8988T (cell line): ENCODE measurements at places on chromosomes 5 and 9.

DNA sequence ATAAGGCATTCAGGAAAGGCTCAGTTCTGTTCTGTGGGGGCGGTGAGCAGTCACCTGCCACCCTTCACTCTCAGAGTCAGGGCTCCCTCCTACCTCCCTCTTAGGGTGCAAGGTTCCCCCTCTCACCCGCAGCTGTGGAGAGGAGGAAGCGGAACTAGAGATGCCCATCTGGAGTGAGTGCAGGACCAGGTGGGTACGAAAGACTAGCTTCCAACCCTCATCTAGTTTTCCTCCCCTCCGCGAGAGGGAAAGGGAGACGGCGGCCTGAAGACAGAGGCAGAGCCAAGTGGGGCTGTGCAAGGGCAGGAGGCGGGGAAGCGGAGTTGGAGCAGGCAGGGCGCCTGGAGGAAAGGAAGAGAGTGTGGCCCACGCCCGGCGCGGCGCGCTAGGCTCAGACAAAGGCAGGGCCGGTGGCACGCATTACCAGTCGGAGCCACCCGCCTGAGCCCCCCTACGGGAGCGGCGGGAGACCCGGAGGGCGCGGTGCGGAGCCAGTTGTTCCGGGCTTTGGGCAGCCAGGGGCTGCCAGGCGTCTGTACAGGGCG is 7.3 kb downstream of the PRR7 start:
- DNase-seq = no peak

DNA sequence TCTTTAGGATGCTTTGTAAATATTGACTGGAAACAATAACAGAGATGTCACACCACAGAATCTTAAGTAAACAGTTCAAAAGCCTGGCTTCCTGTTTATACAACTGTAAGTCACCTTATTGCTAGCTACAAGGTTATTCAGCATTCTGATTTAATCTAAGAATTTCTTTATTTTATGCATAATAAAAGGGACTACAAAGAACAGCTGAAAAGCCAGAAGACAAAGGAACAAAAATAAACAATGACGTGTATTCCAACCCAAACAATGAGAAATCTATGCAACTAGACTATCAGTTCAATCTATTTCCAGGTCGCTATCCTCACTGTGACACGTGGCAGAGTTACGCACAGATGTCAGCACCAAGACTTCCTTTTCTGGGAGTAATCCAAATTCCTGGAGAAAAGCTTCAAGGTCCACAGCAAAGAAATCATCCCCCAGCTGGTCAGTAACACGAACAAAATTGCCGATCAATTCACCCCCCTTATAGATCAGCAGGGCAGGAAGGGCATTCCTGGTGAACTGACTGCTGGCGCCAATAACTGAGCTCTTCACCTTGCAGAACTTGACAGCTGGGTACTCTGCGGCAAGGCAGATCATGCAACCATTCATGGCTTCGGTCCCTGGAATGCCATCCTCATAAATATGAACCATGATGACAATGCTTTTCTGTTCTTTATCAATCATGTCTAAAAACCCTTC is 8.4 kb downstream of the PDCL start:
- no peak for DNase-seq

- DNase-seq = no peak
Observed at GRCh38 chr5:9405196-9405754, 140.6 kb downstream of the SEMA5A start.

- no peak for DNase-seq
Observed at GRCh38 chr5:101966476-101966875, 329.6 kb downstream of the SLCO4C1 start.

DNA sequence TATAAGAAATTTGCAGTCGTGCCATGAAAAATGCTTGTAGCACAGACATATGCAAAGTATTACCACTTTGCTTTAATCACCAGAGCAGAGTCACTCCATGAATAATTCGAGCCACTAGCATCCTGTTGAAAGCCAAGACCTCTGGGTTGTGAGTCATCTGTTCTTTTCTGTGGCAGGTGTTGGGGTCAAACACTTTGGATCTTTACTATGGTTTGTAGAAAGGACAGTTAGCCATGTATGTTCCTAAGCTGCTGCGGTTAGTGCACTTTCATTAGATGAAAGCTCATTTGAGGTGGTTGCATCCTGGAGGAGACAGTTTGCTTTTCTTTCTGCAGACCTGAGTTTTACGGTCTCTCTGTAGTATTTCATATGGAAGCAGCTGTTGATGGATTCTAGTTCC is 223.7 kb downstream of the DMRT2 start:
- no peak for DNase-seq

DNA sequence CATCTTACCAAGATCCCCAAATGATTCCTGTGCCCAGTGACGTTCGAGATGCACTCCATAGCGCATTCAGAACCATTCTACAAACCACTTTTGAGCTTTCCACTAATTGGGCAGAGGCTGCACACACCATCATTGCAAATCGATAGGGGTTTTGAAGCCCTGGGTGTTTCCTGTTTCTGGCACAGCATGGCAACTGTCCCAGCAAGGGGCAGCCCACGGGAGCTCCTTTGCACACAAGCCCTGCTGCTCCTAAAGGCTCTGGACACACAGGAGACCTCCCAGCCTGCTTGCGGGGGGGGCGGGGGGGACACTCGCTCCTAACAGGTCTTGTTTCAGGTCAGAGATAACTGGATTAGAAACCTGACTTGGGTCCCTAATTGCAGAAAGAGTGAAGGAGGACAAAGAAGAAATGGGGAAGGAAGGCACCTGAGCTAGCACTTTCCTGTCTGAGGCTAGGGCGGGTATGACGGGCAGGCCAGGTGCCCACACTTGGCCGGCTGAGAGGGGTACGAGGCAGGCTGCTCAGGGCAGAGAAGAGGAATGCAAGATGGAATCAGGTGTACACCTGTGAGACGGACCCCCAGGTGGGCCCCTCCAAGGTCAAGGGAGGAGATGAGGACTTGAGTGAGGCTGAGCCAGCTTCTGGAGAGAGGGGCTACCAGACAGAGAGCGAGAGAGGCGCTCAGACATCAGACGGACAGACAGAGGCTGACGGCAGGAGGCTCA is 820 bp downstream of the FBP1 start:
- no peak for DNase-seq

GRCh38 chr5:171945066-171945465 is 61.4 kb downstream of the FBXW11 start:
- DNase-seq = no peak

DNA sequence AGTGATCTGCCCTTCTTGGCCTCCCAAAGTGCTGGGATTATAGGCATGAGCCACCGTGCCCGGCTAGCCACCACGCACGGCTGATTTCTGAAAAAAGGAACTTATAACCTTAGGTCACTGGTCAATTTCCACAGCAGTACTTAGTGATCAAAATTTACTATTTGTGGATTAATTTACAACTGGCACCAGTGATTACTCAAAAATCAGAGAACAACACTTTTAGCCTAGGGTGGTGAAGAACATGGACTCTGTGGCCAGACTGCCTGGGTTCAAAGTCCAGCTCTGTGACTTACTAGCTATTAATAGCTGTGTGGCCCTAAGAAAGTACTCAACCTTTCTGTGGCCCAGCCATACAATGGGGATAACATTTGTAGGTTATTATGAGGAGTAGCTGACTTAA is 50.8 kb upstream of the GLRX start:
- no peak for DNase-seq

DNA sequence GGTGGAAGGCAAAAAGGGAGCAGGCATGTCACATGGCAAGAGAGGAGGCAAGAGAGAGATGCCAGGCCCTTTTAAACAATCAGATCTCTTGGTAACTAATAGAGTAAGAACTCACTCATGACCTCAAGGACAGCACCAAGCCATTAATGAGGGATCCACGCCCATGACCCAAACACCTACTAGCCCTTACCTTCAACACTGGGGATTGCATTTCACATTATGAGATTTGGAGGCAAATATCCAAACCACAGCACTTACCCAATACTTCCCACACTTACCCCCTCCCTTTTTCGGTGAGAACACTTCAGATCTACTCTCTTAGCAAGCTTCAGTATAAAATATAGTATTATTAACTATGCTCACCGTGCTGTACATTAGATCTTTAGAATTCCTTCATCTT is 41.9 kb downstream of the ZNF354A start:
- DNase-seq = no peak

DNA sequence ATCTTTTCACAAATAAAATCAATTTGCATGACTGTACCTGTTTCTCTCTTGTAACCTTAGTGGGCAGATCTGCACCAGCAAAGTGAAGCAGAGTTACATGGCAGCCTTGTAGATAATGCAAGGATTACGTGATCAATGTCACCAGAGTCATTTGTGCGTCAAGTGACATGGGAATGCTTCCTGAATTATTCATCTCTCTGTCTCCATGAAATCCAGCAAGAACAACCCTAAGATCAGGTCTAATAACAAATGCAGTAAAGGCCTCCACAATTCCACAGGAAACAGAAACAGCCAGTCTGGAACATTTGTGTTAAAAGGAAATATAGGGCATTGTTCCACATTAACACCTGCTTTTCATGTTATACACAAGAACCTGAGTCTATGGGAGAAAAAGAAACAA is 7.8 kb downstream of the GZMA start:
- DNase-seq = no peak

DNA sequence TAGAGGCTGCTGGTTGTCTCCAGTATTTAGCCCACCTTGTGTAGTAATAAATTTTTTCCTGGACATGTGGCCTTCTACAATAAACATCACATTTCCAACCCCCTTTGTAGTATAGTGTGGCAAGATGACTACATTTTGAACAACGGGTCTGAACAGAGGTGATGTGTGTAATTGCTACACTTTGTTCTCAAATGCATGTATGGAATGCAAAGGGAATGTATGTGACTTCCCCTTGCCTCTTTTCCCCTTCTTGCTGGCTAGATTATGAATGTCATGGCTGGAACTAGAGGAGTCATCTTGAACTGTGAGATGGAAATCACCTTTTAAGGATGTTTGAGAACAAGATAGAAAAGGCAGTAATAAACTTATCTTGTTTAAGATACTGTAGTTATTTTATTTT is 54.5 kb downstream of the PRR16 start:
- DNase-seq = no peak

DNA sequence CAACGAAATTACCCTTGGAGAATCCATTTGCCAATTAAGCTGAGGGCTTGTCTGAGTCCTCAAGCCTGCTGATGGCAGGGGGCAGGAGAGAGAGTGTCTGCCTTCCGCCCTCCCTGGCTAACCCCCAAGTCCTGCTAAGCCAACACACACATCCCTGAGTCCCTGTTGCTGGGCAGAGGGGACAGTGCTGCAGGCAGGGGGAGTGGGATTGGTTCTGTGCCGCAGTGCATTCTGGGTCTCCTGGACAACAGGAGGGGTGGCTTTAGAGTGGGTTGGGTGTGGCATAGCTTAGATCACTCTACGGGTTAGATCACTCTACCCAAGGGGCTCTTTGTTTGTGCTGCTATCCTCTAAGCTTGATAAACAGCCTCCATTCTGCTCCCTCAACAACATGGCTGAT is 427.7 kb downstream of the CDK5RAP2 start:
- no peak for DNase-seq

DNA sequence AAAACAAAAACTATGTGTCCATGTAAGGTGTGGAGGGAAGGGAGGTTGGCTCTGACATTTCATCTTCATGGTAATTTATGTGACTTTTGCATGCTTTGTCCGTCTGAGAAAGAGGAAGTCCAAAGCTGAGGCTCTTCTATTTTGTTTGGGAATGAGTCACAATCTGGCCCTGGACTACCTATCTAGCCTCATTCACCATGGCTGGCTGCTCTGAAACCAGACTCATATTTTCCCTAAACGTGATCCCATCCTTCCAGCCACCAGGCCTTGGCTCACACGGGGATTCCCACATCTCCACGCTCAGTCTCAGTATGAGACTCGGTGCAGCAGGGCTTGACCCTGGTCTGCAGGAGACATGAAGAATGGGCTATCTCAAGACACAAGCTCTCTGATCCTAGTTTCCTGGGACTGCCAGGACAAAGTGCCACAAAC is 672.8 kb downstream of the ACTL7B start:
- DNase-seq = no peak

DNA sequence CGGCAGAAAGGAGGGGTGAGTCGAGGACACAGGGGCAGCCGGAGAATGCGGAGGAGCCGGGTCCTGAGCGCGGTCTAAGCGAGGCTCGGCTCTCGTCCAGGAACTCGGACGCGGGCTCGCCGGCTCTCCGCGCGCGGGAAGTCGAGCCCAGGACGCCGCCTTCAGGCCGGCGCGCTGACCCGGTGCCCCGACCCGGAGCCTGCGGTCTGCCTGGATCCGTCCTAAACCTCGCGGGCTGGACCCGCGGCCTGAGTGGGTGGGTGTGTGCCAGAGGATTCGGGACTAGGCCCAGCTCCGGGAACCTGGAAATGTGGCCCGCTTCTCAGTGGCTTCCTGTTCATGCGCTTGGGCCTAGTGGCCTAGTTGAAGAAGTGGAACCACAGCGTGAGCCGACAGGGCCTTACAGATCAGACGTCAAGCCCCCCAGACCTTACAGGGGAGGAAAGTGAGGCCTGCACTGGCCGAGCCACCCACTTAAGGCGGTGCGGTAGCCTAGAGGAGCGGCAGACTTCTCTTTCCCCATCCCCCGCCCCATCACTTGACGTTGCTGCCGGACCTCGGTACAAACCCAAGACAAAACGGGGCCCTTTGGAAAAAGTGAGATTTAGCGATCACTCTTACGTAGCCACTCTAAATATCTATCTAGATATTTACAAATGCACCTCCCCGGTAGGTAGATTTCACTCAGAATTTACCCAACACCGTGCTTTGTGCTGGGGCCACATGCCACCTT is 1.2 kb downstream of the CDKN2B-AS1 start:
- no peak for DNase-seq

GRCh38 chr5:135376961-135377624 is 21.9 kb downstream of the MACROH2A1 start:
- DNase-seq = no peak

GRCh38 chr5:158079097-158079496 is 220.2 kb upstream of the CLINT1 start:
- DNase-seq = no peak

- DNase-seq = no peak
Observed at GRCh38 chr5:71740015-71740753, 21.1 kb downstream of the CARTPT start.

- no peak for DNase-seq
Observed at GRCh38 chr5:170614065-170614490, 110.3 kb downstream of the KCNIP1 start.

GRCh38 chr5:173764332-173765028 is 123.7 kb upstream of the CPEB4 start:
- DNase-seq = peak; percentile 77
